ENCODE measurements at places on chromosomes 13 and 19. TPM values are rescaled to one million over a fixed set of nuclear protein-coding genes. Genes with fewer than 3 reads are reported as not detected.

DNA sequence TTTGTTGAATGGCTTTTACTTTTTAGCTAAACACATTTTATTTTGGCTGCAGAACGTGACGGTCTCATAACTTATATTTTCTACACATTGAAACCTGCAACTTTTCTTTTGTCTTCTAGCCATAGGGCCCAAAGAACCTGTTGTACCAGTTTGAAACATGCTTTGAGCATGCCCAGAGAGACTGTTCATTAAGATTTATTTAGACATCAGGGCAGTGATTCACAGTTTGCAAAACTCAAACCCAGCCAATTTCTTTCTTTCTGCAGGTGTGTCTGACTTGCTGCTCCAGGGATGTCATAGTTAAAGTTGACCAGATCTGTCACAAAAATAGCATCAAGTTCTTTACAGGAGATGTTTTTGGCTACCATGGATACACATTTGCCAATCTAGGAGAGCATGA lies 22.0 kb downstream of the SAE1 start:
- peaks cover 26% of the 10 kb centered on the region for H3K36me3 ChIP-seq
- H3K27me3 ChIP-seq = no peaks in the 10 kb centered on the region
- no peak overlapping the region for H3K4me3 ChIP-seq
- H3K27ac ChIP-seq = peak overlapping the region; percentile 70

- no peaks in the 10 kb centered on the region for H3K36me3 ChIP-seq
- H3K27ac ChIP-seq = no peak overlapping the region
- peaks cover 16% of the 10 kb centered on the region for H3K27me3 ChIP-seq
- no peaks in the 10 kb centered on the region for H3K4me1 ChIP-seq
Observed at GRCh38 chr13:95652244-95652764, 7.8 kb upstream of the DZIP1 start.

DNA sequence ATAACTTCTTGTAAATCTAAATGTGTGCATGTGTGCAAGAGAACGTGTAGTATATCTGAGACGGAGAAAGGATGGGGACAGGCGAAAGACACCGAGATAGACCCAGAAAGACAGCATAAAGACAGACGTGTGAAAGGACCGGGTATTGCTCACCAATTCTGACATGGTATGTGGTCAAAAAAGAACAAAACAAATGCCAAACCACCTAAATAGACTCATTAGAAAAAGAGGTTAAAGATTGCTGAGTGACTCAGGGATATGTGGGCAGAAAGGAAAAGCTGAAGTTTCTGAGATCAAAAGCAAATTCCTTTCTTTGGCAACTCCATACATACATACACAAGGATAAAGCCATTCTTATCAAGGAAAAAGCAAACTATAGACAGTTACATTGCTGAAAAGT lies 179.7 kb upstream of the TSC22D1 start:
- no peaks in the 10 kb centered on the region for H3K36me3 ChIP-seq
- H3K4me3 ChIP-seq = no peak overlapping the region
- no peaks in the 10 kb centered on the region for H3K27me3 ChIP-seq
- H3K27ac ChIP-seq = no peak overlapping the region

DNA sequence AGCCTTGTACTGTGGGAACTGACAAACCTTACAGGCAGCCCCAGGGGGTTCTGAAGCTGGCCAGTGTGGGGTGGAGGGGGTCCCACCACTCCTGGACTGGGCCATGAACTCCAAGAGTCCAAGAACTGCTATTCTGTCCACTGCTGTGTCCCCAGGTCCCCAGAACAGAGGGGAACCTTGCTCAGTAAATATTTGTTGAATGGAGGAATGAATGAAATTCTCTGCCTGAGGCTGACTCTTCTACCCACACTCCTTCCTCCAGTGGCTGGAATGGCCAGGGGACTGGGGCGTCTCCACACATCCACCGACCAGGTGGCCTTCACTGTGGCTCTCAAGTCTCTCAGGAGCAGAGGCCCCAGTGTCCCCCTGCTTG lies 11.6 kb downstream of the WIZ start:
- DNase-seq = no peak
- H3K4me1 ChIP-seq = peaks cover 11% of the 10 kb centered on the region
- no peak overlapping the region for H3K27ac ChIP-seq
- no peak overlapping the region for H3K4me3 ChIP-seq
- H3K27me3 ChIP-seq = no peaks in the 10 kb centered on the region

DNA sequence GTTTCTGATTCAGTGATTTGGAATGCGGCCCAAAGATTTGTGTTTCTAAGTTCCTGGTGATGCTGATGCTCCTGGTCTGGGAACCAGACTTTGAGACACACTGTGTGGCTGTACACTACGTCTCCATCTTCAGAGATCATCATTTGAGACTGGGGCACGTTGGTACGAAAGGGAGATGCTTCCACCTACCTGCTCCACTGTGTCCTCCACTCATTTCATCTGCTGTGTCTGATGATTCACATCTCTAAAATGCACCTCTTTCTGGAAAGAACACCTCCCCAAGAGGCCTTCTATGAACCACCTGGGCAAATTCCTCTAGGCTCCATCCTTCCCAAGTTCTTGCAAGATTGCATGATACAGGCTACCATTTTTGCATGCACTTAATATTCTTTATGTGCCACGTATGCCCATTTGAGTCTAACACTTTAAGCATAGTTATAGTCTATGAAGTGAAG lies 58.6 kb downstream of the ERCC5 start:
- peaks cover 4% of the 10 kb centered on the region for H3K4me1 ChIP-seq
- no peak overlapping the region for H3K27ac ChIP-seq
- no peak overlapping the region for H3K4me3 ChIP-seq
- H3K27me3 ChIP-seq = peaks cover 9% of the 10 kb centered on the region

Gene PGLYRP2
- 0.21 TPM for total RNA-seq

GRCh38 chr13:109677206-109677605 lies 109.2 kb downstream of the IRS2 start:
- peaks cover 17% of the 10 kb centered on the region for H3K27me3 ChIP-seq
- H3K4me1 ChIP-seq = no peaks in the 10 kb centered on the region
- H3K36me3 ChIP-seq = no peaks in the 10 kb centered on the region
- no peak for DNase-seq
- no peak overlapping the region for H3K27ac ChIP-seq

- no peaks in the 10 kb centered on the region for H3K4me1 ChIP-seq
- no peak overlapping the region for H3K4me3 ChIP-seq
- no peak overlapping the region for H3K27ac ChIP-seq
- no peak for DNase-seq
- H3K36me3 ChIP-seq = peaks cover 14% of the 10 kb centered on the region
Observed at GRCh38 chr19:2375353-2376121, 15.5 kb downstream of the TMPRSS9 start.

Gene ZNF471
- total RNA-seq = 0.76 TPM

- peaks cover 13% of the 10 kb centered on the region for H3K4me1 ChIP-seq
- H3K4me3 ChIP-seq = no peak overlapping the region
- no peaks in the 10 kb centered on the region for H3K36me3 ChIP-seq
- no peak overlapping the region for H3K27ac ChIP-seq
- peaks cover 8% of the 10 kb centered on the region for H3K27me3 ChIP-seq
Observed at GRCh38 chr13:26787961-26788360, 27.4 kb upstream of the GPR12 start.

GRCh38 chr19:1047696-1048147 lies 7.8 kb downstream of the ABCA7 start:
- DNase-seq = no peak
- H3K27me3 ChIP-seq = no peaks in the 10 kb centered on the region
- H3K36me3 ChIP-seq = no peaks in the 10 kb centered on the region
- peaks cover 3% of the 10 kb centered on the region for H3K4me1 ChIP-seq
- H3K4me3 ChIP-seq = no peak overlapping the region

DNA sequence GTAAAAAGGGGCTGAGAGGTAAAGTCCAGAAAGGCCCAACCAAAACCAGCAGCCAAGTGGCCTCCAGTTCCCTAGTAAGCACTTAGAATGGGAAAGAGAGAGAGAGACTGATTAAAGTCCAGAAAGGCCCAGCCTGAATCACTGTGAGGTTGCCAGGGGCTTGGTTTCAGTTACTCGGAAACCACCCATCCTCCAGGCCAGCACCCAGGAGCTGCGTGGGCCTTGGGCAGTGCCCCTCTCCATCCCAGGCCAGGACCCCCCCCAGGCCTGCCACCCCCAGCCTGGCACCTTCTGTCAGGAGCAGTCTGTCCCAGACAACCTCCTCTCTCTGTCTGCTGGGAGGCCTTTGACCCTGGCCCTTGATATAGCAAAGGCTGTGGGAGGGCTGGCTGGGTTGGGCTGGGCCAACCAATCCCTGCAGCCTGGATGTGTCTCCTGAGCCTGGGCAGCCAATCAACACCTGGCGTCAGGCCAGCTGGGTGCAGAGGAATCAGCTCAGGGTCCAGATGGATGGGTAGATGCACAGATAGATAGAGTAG lies at the start of gene CYP4F2:
Gene CYP4F2 (minus strand): TSS at position 337 of the 539 bp plus-strand sequence. CDS start 463 bp downstream, outside the sequence.
- H3K4me3 ChIP-seq = no peak within 1 kb of the TSS
- no peak for DNase-seq
- peaks cover 10% of the 10 kb centered on the region for H3K4me1 ChIP-seq
- H3K27me3 ChIP-seq = peaks cover 36% of the 10 kb centered on the region
- no peak within 1 kb of the TSS for H3K27ac ChIP-seq
- H3K36me3 ChIP-seq = no peaks in the 10 kb centered on the region

GRCh38 chr19:42176649-42176989 lies 40.9 kb downstream of the DEDD2 start:
- no peak overlapping the region for H3K27ac ChIP-seq
- no peak for DNase-seq
- peaks cover 3% of the 10 kb centered on the region for H3K36me3 ChIP-seq
- H3K4me3 ChIP-seq = peak overlapping the region; percentile 89

GRCh38 chr13:83355041-83355440 lies 527.2 kb downstream of the SLITRK1 start:
- DNase-seq = no peak
- no peaks in the 10 kb centered on the region for H3K36me3 ChIP-seq
- H3K27me3 ChIP-seq = no peaks in the 10 kb centered on the region
- H3K4me1 ChIP-seq = no peaks in the 10 kb centered on the region

GRCh38 chr13:78029901-78030300 lies 111.3 kb upstream of the EDNRB start:
- no peak for DNase-seq
- no peak overlapping the region for H3K27ac ChIP-seq
- peaks cover 4% of the 10 kb centered on the region for H3K27me3 ChIP-seq
- no peaks in the 10 kb centered on the region for H3K36me3 ChIP-seq

DNA sequence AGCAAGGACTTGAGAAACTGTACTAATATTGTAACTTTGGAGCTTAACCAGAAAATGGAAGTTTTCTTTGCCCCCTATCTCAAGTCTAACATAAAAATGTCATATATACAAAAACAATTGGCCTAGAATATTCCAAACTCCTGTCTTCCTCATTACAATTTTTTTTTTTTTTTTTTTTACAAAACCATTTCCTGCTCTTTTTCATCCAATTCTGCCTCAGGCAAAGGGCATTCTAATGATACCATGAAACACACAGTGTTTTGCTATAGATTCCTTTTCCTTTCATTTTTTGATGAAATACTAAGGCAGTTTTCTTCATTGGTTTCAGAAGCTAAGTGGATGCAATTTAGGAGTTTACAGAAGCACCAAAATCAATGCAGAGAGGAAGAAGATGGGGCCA lies 119.7 kb downstream of the LHFPL6 start:
- H3K36me3 ChIP-seq = no peaks in the 10 kb centered on the region
- peaks cover 11% of the 10 kb centered on the region for H3K27me3 ChIP-seq
- no peaks in the 10 kb centered on the region for H3K4me1 ChIP-seq
- H3K27ac ChIP-seq = no peak overlapping the region
- H3K4me3 ChIP-seq = no peak overlapping the region

GRCh38 chr19:58300620-58301019 lies 4.6 kb upstream of the ERVK3-1 start:
- no peak overlapping the region for H3K4me3 ChIP-seq
- peaks cover 48% of the 10 kb centered on the region for H3K36me3 ChIP-seq
- H3K27ac ChIP-seq = no peak overlapping the region
- no peak for DNase-seq

Measured in activated T-cell treated with anti-CD3 and anti-CD28 coated beads, Interleukin-2, amount 50 U/mL, for 72 hours (primary cell).